ENCODE measurements at places on chromosomes 7 and 10.
A peak's percentile ranks its signal among the peaks of the same experiment; 100 is the strongest.

- no peak for DNase-seq
Measured at GRCh38 chr10:124592101-124592500, 130.5 kb downstream of the LHPP start.

DNA sequence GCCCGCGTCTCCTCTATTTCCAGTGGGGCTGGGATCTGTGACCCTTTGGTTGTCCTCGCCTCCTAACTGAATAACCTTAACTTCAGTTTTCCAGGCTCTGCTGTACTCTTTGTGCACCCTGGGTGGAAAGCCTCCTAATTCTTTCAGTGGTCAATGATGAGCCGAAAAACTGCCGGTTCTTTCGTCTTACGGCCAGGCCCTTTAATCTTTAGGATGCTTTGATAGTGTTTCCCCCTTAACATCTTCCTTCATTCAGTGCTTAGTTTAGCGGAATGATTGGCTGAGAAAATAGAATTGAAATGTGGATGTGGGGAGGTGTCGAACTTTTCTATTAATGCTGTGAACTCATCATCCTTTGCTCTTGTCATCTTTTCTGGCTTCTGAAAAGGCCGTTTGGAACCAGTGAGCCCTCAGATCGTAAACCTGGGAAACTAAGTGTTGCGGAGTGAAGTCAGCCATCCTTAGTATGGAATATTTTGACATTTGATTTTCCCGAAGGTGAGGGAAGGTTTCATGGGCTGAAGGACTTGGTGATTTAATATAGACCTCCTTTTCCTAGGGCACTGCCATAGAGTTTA, 847 bp downstream of the GARS1 start:
- no peak for DNase-seq

DNA sequence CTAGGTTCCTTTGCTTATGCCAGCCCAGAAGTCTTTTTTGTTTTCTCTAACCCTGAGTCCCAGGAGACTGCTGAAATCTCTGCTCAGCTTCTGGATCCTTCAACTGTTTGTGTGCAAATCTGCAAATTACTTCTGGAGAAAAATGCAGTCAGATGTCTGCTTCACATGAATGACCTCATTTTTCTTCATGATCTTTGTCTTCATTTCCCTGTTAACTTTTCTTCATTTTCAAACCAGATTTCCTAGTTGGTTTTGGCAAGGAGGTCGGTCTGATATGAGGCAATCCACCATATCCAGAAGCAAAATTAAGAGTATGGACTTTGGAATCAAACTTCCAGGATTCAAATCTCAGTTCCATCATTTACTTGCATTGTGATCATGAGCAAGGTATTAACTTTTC, 66.8 kb downstream of the ZNF503 start:
- DNase-seq: peak; percentile 27

- DNase-seq: peak; percentile 80
Measured at GRCh38 chr10:102633287-102633686, 11.0 kb upstream of the TRIM8 start.

DNA sequence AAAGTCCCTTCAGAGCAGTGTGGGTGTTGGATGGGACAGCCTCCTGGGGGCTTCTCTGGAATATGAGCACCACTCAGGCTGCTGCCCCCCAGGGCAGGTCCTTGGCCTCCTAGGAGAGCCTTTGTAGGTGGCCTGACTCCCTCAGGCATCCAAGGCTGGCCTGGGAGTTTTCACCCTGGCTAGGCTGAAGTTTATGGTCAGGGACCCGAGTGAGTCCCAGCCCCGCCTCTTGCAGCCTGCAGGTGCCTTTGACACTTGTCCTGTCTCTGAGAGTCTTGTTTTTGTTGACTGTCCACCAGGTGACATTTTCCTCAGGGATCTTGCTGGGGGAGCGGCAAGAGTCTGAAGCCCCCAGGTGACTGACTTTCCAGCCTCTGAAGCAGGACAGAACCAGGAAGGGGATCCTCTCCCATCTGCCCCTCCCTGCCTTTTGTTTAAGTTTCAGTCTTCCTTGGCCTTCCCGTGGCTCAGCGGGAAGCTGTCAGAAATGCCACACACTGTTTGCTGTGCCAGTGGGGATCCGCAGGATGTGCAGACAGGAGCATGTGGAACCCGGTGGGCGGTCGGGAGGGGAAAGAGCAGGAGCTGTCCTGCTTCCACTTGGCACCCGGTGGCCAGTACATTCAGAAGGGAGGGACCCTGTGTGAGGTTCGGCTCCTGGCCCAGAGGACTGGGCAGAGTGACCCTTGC, 59.5 kb downstream of the LRRC18 start:
- no peak for DNase-seq

GRCh38 chr10:97784200-97784810, 12.5 kb upstream of the SFRP5 start:
- DNase-seq: no peak

DNA sequence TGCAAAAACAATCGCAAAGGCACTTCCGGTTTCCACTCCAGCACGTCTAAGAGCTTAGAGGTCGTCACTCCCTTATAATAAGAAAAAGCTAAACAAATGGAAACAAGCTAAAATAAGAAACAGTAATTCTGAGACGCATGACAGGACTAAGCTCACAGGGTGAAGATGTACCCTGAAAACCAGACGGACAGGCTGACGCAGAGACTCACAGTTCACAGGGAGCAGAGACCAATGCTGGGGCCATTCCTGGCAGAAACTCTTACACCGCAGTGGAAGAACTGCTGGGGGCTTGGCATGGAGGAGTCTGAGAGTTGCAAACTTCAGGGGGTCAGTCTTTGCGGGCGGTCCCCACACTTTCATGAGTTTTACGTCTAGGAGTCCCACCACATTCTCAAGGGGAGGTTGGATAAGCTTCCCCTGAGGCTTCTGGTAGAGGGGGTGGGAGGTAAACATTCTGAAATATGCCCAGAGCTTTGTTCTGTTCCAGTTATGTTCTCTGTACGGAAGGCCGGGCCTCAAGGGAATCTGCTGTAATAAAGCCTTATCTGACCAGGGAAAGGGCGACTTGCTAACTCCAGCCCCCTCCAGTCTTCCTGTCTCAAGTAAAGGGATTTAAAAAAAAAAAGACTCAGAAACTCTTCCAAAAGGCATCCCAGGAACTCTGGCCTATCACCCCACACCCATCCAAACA, 47.8 kb downstream of the BRI3 start:
- DNase-seq: peak; percentile 81

DNA sequence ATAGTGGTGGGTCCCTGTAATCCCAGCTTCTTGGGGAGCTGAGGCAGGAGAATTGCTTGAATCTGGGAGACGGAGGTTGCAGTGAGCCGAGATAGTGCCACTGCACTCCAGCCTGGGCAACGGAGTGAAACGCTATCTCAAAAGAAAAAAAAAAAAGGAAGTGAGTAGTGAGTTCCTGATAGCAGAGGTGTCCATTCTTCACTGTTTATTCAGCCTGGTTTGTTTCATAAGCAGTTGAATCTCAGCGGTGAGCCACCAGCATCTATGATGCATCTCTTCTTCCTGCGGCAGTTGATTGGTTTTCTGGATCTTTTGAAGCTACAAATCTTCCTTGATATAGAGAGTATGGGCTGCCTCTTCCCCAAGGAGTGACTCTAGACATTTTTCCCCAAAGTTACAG, 316.1 kb upstream of the MTPN start:
- DNase-seq: no peak

DNA sequence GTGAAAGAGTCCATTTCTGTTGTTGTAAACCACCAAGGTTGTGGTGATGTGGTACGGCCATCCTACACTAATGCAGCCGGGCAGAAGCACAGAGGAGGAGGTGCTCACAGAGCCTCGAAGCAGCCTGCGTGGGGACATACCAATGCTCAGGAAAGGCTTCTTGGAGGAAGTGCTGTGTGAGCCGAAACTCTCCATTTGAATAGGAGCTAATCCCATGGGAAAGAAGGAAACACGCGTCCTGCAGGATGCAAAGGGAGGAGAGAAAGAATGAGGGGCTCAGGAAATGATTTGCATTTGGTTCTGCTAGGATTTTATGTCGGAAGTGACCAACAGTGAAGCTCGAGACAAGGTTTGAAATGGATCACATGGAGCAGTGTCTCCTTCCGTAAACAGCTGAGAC, 477.9 kb upstream of the ANKRD30A start:
- no peak for DNase-seq

- DNase-seq: no peak
Measured at GRCh38 chr7:132453826-132454225, 122.4 kb downstream of the PLXNA4 start.

DNA sequence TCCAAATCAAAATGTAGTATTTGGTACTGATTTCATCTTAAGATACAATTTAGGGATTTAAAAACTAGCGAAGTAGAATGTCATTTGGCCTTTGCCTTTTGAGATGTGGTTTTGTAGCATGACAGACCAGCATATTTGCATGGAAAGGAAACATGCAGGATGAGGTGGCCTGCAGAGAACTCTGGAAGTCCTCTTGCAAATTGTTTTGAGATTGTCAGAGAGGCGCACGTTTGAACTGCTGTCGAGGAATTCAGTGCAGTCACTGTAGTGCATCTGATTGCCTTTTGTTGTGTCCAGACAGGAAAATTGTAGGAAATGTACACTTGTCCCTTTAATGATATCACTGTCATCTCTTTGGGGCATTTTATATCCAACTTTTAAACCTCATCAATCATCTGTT, 136.7 kb downstream of the CELF2 start:
- peak; percentile 40 for DNase-seq

DNA sequence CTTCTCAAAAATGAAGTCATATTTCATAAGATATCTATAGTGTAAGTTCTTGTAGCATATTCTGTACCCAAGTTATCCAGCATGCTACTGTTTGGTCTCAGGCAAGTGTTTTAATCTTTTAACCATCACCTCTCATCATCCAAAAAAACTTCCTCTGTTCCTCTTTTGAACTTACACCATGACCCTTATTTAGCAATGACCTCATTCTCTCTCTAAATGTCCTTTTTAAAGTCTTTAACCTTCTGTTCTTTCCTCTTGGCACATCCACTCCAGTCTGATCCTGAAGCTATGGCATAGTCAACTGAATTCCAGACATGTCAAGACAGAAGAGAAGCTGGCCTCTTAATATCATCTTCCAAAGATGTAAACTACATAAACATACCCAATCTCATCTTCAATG, 26.2 kb downstream of the PPP3CB start:
- no peak for DNase-seq
